Endodermal cell (in vitro differentiated cells): ENCODE measurements at places on chromosomes 5 and 9. TPM values are rescaled to one million over a fixed set of nuclear protein-coding genes. Genes with fewer than 3 reads are reported as not detected.

DNA sequence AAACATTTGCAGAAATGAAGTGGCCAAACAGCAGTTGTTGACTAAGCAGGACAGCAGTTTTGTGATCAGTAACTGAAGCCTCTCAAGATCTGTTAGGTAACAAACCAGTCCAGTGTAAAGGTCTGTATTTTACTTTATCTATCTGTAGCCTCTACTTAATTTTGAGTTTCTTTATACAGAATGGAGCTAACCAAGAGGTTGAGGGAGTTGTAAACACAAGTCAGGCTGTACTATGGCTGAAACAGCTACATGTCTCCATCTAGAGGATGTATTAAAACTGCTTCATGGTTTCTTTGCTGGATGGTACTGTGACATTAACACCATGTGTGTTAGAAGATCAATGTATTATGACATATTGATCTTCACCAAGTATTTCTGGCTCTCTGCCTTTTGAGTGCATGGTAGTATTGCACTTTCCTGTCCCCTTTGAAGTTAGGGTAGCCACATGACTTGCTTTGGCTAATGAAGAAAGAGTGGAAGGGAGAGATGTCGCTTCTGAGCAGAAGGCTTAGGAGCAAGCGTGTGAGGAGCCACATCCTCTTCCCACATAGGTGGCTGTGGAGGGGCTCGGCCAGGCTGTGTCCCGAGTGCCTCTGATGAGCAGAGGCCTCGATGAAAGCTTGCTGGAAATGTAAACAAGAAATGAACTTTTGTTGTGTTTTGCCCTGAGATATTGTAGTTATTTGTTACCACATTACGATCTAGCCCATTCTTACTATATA, 105.6 kb upstream of the PCA3 start:
- peak; percentile 61 for DNase-seq

- DNase-seq = no peak
Measured at GRCh38 chr5:1279443-1280151, 15.3 kb downstream of the TERT start.

GRCh38 chr9:6873857-6874256, 116.1 kb downstream of the KDM4C start:
- DNase-seq = no peak

DNA sequence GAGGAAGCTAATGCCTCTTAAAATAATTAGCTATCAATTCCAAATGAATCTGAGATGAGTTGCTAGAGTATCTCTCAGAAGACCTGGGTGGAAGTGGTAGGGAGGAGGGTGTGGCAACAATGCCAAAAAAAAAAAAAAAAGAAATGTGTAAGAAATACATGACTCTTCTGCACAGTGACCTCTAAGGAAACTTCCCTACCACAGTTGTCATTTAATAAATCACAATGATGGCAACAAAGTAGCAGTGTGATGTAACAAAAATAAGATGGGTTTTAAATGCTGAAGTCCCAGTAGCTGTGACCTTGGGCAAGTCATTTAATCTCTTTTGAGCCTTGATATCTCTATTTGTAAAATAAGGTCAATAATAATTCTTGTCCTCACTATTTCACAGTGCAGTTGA, 7.2 kb downstream of the FOXD1 start:
- DNase-seq = no peak

KLF9 gene
- 0.31 to 0.96 TPM (median 0.44 TPM) in 3 replicates for total RNA-seq

TAF7 gene
- total RNA-seq = 99.0 and 102 TPM in 2 replicates

FOXD4L4 gene
- 0.19 to 0.35 TPM (median 0.31 TPM) in 3 replicates for total RNA-seq

RAB3C gene
- 11.1 to 17.3 TPM (median 15.1 TPM) in 3 replicates for total RNA-seq
